ENCODE measurements at places on chromosomes 3 and 15.

DNA sequence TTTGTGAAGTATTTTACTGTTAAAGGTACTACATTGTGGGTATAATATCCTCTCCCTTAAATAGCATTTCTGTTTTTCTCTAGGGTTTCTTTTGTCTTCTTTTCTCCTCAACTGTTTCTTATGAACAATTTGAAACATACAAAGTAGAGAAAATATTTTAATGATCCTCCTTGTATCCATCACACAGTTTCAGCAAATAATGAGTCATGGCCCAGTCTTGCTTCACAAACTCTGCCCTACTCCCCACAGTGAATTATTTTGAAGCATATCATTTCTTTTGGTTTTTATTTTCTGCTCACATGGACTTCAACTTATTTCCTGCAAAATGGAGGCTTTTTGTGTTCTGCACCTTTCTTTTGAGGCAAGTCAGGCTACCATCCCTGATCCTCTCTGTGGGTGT is 6.1 kb upstream of the SCAANT1 start:
- no peak for DNase-seq

DNA sequence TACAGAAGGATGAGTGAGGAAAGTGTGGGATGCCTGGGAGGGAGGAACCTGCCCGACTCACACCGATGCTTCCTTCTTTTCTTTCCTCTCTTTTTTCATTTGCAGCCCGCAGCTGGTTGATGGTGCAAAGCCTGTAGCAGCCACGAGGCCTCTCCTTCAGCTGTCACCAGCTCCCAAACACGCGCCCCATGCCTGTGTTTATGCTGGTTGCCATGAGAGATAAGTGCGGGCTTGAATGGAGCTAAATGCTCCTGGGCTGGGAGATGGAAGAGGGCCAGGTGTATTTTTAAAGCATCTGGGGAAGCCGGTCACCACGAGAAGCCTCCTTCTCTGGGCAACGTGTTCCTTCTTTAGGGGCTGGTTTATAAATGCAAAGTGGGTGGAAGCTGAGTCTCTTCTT is 9.3 kb downstream of the COLQ start:
- DNase-seq, result no peak

- DNase-seq, result no peak
These were observed 669.7 kb downstream of the ROBO1 start for GRCh38 chr3:79097964-79098660.

DNA sequence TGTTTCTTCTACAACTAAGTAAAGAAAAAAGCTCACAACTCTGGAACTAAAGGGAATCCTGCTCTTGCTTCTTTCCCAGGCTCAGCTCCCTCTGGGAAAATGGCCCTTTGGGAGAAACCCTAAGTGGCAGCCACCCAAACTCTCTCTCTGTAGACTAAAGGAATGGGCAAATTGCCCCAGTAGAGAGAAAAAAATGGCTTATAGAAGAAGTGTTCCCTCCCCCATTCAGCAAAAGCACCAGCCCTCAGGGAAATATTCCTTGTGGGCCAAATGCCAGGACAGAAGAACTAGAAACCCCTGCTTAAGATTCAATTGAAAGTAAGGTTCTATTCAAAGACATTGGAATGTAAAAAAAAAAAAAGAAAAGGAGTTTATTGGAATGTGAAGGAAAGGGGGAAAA is 603.7 kb upstream of the ALCAM start:
- no peak for DNase-seq

DNA sequence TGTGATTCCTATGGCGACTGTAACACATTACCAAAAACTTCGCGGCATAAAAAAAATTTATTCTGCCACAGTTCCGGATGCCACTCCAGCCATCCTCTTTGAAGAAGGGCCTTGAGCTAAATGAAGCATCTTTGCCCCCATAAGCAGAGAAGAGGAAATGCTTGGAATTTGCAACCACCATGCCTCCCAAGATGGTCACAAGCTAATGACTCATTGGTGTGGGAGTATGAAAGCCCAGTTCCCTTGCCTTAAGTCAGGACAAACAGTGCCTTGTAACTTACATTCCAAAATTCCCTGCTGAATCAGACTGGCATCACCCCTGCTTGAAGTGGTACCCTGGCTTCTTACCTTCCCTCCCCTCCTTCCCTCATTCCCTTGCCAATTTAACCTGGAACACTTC is 1077.4 kb downstream of the EPHA3 start:
- no peak for DNase-seq

- no peak for DNase-seq
These were observed 199.2 kb downstream of the IL5RA start for GRCh38 chr3:2910997-2911396.

- DNase-seq, result no peak
These were observed 488.4 kb downstream of the NR2F2 start for GRCh38 chr15:96818861-96819260.

DNA sequence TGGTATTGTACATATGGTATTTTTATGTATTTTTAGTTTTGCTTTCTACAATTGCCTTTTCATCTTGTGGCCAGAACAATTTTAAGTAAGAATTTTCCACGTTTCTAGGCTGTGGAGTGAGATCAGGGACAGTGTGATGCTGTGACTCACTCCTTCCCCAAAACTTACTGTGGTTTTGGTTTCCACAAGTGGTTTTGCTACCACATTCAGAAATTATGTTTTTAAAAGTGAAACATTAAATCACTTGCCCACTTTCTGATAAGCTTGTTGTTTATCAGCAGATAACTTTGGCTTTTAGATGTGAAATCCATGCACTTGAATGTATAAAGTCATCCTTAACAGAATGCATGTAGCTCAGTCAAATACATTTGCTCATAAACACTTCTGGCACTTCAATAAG is 192.2 kb upstream of the THRB start:
- no peak for DNase-seq

DNA sequence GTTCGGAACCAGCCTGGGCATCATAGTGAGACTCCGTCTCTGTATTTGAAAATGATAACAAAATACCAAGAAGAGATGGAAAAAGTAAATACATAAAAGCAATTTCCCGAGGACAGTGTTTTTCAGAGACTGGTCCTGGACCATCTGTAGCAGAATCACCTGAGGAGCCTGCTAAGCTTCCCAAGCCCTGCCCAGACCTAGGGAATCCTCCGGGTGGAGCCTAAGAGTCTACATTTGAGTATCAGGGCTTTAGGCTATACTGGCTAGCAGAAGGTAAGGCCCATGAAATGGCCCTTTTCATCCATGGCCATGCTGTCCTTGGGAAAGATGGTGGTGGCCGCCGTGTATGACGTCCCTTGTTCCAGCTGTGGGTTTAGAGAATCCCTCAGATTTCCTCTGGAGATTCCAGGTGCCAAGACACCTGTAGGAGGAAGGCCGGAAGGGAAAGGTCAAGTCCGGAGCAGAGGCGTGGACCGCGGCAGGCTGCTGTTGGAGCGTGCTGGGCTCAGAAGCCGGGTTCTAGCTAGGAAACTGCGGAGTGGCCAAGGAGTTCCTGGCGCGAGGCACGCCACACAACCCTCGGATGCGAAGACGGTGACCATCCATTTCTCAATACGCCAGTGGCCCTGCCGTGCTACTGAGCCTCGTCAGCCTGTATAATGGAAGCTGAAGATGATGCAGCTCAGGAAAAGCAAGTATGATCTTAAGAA is 50.9 kb downstream of the TMEM44 start:
- no peak for DNase-seq

- no peak for DNase-seq
These were observed 42.7 kb upstream of the MTMR10 start for GRCh38 chr15:31034152-31034551.

- no peak for DNase-seq
These were observed 18.5 kb downstream of the BFSP2 start for GRCh38 chr3:133418361-133418760.

DNA sequence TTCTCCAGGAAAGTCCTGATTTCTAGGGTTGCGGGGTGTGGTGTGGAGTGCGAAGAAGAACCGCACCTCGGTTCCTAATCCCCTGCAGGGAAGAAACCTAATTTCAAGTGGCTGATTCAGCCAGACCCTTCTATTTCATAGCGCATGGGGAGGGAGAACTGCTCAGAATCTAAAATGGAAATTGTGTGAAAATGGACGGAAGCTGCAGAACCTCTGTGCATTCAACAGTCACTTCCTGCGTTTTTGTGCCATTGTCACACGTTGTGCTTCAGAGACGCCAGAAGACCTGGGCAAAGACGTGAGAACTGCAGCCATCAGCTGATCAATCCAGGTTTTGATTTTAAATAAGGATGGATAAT is 1.2 kb downstream of the SIDT1 start:
- DNase-seq, result no peak

DNA sequence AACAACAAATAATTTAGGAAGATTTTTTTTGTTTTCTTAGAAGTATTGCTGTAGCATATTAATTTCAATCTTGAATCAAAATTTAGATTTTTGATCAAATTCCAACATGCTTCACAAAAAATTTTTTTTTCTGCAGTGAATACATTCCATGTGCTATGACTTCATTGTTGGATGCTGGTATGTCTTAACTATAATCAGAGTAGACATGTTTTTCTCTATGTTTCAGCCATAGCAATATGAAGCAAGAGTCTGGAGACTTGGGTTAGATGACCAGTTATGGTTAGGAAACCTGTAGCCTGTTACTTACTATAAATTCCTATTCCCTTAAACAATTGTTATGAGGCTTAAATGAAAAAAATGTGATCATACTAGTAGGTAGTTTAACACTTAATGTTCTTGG is 176.1 kb upstream of the CHL1 start:
- DNase-seq, result no peak

GRCh38 chr15:47724346-47724745 is 7.0 kb downstream of the SEMA6D start:
- no peak for DNase-seq

DNA sequence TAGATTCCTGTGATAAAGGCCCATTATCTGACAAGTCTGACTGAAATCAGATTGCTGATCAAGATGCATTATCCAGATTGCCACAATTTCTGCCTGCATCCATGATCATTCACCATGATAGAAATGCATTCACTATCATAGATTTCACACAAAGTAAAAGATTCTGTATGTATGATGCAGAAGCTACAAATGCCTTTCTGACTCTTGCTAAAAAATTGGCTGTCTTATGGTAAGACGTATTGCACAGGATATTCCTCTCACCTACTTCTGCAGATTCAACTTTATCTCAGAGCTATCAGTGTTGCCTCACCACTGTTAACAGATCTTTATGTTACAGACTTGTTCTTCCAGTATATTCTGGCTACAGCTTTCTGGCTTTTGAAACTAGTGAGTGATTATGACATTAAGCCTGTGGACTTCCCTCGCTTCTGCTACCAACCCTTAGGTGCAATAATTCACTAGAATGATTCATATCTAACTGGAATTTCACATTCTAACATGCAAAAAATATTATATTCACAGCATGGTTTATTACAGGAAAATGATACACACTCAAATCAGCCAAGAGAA is 955.3 kb downstream of the EPHA3 start:
- DNase-seq, result no peak

DNA sequence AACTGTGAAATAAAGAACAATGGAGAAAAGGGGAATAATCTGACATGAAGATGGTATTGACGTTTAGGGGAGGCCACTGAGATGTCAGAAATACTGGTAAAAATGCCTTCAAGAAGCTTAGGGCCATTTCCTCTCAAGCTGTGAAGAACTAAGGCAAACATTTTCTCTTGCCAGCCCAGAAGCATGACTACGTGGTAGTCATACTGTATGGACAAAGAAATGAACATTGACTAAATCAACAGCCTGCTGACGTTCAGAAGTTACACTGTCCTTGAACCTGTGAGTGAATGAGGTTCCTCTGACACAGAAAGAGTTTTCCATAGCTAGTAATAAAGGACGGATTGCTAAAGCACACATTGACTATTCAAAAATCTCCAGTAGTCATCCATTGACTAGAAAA is 121.0 kb downstream of the P3H2 start:
- DNase-seq, result no peak

DNA sequence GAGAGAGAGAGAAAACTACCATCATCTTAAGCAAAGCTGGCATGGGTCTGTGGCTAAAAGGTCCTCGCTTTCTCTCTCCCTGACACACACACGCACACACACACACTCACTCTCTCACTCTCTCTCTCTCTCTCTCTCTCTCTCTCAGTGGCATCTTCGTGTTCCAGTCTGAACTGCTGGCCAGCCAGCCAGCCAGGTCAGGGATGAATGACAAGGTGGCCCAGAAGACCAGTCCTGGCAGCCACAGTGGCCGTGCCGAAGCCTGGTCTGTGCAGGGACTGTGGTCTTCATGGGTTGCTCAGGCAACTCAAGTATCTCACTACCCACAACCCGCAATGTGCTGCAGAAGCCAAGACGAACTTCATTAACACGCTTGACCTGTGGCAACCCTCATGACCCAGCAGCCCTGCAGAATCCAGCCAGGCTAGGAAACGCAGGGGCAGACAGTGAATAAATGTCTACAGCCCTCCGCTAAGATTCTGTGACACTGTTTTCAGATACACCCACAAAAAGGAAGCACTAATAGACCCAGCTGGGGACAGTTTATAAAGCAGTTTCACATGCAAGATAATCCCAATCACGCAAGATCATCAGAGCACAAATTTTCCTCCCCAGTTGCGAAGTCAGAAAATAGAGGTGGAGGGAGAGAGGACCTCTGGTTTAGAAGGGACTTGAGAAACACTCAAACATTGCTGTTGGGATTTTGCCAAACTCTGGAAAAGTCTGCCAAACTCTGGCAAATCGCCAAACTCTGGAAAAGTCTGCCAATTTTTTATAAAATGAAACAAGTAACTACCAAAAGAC is 66.4 kb downstream of the XXYLT1 start:
- no peak for DNase-seq

DNA sequence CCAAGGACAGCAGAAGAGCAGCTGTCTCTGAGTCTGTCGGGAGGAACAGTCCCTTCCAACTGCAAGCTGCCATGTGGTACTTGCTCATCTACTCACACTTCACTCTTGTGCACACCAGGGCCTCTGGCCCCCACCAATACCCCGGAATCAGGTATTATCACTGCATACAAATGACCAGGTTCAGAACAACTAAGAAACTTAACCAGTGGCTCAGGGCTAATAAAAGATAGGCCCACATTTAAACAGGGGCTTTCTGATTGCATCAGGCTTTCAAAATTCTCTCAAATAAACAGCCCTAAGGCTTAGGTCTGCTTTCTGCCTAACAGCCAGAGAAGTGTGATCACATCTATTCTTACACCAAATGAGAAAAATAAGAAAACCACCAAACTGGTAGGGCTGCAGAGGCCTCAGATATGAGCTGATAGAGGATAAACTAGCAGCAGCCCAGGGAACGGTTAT is 20.7 kb downstream of the CCDC12 start:
- DNase-seq, result no peak

DNA sequence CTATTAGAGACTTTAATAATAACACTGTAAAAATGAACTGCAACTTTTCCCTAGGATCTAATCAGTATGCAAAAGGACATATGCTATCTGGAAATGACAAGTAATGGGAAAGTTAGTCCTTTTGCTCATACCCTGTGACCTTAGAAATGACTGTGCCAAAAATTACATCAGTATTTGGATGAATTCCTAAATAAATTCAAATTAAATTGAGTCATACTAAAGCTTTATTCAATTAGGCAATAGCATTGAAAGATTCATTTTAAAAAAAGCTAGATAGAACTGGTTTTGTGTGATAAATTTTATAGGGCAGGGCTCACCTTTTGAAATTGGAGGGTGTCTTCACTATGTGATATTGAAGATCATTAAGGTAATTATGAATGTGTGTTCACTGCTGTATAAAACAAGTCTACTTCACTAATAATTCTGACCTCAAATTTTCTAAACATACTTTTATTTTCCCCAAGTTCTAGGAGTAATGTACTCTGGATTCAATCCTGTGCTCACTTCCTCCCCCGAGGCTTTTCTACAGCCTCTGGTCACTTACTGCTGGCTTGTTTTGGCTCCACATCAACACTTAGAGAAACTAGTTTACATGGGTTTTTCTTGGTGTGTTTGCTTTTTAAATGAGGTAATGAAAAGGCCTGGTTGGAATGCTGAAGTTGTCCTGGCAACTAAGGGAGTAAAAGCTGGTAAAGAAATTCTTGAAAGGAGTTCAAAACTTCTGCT is 44.4 kb upstream of the SPTSSB start:
- no peak for DNase-seq
